HS-5 (cell line): ENCODE measurements at places on chromosomes 4 and X.

- no peak for DNase-seq
Measured at GRCh38 chr4:175453456-175453855, 358.6 kb downstream of the GPM6A start.

DNA sequence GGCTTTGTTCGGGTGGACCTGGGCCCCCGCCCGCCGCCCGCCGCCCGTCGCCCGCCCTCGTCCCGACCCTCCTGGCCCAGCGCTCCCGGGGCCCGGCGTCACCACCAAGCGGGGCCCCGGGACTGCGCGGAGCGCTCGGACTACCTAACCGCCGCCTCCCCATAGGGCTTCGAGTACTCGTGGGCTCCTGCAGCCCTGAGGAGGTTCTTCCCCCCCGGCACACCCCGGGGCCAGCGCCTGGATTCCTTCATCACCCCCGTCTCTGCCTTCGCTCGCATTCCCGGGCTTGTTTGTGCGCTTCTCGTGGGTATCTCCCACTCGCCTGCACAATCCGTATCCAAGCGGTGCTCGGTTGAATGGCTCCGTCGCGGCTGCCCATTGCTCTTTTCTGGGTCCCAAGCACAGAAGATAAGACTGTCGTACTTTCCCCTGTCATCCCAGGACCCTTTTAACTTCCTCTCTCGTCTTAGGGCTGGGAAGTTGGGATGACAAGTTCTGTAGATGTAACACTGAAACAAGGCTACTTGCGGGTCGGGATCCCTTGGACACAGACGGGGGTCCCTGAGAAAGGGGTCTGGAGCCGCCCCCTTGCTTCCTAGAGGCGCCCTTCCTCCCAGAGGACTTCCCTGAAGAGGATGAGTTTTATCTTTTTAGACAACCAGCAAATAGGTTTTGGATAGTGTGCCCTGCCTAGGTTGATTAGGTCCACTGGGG, 565 bp downstream of the MOB1B start:
- no peak for DNase-seq

GRCh38 chr4:140367738-140368137, 5.7 kb upstream of the SCOC start:
- DNase-seq: peak; percentile 40

DNA sequence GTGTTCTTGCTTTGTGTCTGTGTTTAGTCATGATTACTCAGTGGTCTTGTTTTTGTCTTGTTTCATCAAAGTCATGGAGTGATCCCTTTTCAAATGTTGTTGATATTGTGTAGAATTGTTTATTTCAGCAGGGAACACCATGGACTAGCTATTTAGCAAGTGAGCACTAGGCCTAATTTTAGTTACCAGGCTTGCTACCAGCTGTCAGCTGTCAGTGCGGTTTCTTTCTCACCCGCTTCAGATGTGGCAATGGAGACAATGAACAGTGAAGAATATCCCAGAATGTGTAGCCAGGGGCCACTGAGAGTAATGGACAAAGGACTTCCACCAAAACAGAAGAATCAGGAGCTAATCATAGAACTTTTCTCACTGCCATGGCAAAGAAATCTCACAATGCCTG, 432.8 kb upstream of the FMR1 start:
- DNase-seq: no peak

DNA sequence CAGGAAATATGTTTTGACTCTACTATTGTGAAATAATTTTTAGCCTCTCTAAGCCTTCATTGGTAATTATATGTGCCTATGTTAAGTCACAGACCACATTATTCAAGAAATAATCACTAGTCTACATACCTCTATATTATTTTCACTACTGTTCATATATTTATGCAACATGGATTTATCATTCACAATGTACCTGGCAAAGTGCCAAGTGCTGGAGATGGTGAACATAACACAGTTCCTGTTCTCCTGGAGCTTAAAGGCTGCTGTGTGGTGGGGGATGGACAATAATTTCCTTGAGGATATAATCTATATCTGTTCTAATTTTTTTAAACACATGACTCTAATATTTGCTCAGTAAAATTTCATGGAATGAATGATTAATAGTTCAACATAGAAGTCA, 527.7 kb upstream of the CXorf51A start:
- DNase-seq: no peak

- DNase-seq: no peak
Measured at GRCh38 chr4:57498251-57498650, 388.1 kb upstream of the IGFBP7 start.

DNA sequence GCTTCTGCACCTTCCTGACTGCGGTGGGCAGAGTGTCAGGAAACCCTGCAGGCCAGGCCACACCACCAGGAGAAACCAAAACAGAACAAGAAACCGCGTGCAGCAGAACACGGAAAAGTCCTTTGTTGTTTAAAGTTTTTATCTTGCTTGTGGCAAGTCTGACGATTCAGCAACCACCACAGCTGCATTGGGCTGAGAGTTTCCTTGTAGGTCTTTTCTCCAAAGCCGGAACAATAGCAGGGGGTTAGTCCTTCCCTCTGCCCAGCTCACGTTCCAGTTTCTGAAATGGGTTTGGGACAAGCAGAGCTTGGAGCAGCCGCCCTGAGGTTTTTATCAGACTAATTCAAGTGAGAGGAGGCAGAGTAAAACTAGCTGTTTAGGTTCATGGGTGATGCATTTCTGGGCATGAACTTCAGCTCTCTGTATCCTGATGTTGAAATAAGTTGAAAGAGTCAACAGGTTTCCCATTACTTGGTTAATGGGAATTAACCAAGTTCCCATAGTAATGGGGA, 216.9 kb downstream of the PTTG2 start:
- DNase-seq: no peak

GRCh38 chr4:2927016-2927695, 36.0 kb downstream of the NOP14 start:
- no peak for DNase-seq

DNA sequence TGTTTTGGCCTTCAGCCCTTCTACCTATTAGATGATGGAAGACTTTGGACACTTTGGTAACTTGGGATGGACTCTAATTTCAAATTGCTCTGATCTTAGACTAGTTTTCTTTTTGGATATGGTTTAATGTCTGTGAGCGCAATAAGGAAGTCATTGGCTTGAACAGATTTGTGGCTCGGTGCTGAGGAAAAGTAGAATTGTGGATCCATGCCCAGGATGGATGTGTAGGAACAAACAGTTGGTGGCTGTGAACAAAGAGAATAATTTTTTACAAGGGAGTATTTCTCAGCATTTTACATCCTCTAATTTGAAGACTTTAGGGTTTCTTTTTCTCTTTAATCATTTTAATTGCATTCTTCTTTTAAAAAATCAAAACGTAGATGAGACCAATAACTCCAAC, 327.1 kb downstream of the GLUD2 start:
- DNase-seq: no peak

GRCh38 chr4:171875291-171875690, 62.1 kb downstream of the GALNTL6 start:
- no peak for DNase-seq

GRCh38 chrX:79139446-79139845, 5.0 kb upstream of the GPR174 start:
- no peak for DNase-seq

GRCh38 chr4:16516796-16517439, 290.6 kb upstream of the TAPT1 start:
- DNase-seq: peak; percentile 19

DNA sequence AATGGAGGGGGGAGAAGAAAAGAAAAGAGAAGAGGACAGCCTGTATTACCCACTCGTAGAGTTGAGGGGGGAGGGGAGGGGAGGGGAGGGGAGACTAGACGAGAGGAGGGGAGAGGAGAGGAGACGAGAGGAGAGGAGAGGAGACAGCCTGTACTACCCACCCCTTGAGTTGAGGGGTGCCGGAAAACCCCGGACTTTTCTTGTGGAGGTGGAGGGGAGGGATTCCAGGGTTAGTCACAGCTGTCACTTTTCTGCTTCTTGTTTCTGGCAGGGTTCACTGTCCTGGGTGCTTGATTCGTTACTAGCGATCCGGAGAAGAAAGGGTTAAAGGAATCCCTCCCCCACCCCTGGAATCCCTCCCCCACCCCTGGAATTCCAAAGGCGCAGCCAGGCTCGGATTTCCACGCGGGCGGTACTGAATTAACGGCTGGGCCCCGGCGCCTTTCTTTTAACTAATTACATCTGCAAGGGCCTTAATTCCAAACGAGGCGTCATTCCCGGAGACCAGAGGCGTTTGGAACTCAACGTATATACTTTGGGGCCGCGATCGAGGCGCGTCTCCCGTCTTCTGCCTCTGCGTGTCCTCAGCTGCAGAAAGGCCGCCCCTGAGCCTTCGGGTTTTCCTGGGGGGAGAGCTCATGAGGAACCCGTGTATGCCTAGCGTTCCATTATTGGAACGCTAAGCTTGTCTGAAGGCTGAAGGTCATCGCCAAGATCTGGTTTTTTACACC, 20.1 kb upstream of the CSF2RA start:
- no peak for DNase-seq

DNA sequence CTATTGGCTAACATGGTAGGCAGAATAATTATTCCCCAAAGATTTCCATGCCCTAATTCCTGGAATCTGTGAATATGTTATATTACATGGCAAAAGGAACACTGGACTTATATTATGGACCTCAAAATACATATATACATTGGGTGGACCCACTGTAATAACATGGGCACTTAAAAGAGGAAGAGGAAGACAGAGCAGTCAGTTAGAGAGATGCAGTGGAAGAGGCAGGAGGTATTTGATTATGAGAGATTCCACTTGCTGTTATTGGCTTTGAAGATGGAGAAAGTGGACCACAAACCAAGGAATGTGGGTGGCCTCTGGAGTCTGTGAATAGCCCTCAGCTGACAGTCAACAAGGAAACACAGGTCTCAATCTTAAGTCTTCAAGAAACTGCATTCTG, 14.0 kb upstream of the ART3 start:
- DNase-seq: no peak

DNA sequence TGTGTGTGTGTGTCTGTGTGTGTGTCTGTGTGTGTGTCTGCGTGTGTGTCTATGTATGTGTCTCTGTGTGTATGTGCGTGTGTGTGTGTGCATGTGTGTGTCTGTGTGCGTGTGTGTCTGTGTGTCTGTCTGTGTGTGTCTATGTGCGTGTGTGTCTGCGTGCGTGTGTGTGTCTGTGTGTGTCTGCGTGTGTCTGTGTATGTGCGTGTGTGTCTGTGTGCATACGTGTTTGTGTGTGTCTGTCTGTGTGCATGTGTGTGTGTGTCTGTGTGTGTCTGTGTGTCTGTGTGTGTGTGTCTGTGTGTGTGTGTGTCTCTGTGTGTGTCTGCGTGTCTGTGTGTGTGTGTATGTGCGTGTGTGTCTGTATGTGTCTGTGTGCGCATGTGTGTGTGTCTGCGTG, 35.6 kb downstream of the SLITRK2 start:
- DNase-seq: no peak

- DNase-seq: no peak
Measured at GRCh38 chr4:55561889-55562288, 15.2 kb upstream of the CLOCK start.

DNA sequence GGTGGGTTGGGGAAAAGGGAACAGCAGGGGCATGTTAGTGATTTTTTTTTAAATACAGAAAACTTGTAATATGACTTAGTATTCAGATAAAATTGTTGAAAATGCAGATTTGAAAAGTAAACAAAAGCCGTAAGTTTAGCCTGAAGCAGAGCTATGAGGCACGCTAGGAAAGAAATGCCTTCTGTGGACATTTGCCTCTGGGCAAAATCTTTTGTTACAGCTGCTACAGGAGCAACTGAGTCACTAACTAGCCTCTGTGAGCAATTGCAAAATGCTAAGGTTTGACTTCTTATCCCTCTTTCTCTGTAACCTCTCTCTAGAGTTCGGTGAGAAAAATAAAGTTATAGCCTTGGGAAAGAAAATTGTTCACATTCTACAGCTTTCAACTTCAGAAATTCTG, 350.0 kb downstream of the SLC7A11 start:
- DNase-seq: no peak

DNA sequence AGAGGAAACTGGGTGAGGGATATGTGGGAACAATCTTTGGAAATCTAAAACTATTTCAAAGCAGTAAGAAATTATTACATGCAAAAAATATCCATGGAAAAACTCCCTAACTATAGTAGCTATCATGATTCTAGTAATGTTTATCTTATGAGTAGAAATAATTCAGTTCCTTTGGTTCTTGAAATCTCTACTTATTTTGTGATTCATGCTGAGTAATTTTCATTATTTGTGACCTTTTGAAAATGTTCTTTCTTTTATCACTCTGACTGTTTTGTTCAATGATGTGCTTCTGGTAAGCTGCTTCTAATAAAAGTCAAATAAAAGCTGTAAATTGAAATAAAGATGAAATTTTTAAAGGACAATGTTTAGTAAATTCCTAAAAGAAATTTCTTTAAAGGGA, 40.4 kb upstream of the MAGEB10 start:
- DNase-seq: no peak

DNA sequence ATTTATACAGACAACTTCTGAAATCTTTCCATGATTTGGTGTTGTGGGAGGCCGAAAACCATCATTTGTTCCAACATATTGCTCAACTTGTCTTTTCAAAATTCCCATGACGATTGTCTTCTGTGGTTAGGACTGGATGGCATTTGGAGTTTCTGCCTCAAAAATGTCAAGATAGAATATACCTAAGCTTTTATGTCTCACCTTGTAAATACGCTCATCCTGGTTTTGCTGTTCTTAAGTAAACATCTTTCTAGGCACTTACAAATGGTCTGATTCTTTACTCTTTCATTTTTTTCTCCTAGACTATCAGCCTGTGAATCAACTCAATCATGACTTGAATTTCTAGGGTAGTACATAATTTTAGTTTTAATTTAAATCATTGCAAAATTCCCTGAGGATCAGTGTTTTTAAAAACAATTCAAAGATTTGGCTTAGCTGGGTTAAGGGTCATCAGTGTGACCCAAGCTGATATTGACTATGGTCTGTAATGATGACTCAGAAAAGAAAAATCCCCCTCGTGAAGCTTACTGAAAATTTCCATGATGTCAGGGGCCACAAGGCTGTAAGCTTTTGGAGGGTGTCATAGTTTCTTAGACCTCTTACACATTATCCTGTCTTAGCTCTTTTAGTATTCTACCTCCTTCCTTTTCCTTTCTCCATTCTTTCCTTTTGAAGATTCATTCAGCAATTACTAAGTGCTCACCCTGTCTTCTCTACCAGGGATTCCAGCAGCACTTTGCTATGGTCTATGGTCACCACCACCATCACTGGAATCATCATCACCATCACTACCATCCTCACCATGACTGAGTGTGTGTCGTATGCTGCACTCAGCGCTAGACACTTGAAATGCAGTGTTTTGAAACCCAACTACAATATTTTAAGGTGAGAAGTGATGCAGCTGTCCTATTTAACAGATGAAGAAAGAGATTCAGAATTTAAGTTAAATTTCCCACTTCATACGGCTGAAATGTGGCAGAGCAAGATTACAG, 124.4 kb downstream of the CPE start:
- DNase-seq: peak; percentile 40

GRCh38 chr4:129146639-129147038, 50.7 kb downstream of the C4orf33 start:
- no peak for DNase-seq
